ENCODE measurements at places on chromosomes 3 and 15.
A peak's percentile ranks its signal among the peaks of the same experiment; 100 is the strongest.

DNA sequence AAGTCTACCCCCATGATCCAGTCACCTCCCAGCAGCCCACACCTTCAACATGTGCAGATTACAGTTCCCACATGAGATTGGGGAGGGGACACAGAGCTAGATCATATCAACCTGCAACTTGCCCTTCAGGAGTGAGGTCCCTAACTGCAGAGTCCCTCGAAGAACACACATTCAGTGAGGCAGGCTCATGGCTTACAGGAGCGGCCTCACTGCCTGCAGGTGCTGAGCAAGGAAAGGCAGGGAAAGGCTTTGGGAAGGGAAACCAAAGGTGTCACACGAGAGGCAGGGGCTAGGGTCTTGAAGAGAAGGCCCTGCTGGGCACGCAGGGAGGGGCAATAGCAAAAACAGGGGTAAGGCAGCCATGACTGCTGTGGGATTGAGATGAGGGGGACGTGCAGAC is 182.4 kb upstream of the CHRNA7 start:
- no peak for DNase-seq

- no peak for DNase-seq
Observed at GRCh38 chr3:18222686-18223085, 202.5 kb downstream of the SATB1 start.

DNA sequence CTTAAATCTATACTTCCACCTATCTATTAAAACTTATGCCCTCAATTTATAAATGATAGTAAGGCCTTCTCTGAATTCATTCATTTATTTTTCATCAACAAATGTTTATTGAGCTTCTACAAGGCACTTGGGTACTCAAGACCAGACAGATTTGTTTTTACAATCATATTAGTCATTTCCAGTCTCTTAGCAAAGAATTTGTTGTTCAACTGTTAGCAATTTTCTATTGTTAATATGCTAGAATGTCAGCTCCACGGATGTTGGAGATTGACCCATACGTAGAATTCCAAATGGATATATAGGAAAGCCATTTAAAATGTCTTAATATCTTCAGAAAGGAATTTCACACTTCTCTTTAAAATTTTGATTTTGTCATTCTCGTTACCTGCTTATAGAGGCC is 36.7 kb downstream of the ZBTB38 start:
- no peak for DNase-seq

DNA sequence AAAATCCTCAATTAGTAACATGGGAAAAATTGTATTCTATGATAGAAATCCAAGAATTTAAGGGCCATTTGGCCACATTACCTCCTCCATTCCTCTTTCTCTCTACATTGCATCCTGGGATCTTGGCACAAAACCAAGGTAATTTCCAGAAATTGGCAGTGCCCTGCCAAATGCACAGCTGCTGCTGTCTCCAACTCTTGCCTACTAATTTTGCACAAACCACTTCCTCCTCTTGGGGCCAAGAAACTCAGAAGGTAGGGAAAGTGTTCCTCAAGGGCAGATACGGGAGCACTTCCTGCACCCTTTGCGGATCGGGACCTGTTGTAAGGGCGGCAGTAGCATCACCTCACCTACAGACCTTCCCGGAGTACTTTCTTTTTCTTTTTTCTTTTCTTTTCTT is 57.8 kb downstream of the MAP3K13 start:
- DNase-seq: peak; percentile 29

- no peak for DNase-seq
Observed at GRCh38 chr3:32460031-32460749, 42.5 kb downstream of the CMTM6 start.

DNA sequence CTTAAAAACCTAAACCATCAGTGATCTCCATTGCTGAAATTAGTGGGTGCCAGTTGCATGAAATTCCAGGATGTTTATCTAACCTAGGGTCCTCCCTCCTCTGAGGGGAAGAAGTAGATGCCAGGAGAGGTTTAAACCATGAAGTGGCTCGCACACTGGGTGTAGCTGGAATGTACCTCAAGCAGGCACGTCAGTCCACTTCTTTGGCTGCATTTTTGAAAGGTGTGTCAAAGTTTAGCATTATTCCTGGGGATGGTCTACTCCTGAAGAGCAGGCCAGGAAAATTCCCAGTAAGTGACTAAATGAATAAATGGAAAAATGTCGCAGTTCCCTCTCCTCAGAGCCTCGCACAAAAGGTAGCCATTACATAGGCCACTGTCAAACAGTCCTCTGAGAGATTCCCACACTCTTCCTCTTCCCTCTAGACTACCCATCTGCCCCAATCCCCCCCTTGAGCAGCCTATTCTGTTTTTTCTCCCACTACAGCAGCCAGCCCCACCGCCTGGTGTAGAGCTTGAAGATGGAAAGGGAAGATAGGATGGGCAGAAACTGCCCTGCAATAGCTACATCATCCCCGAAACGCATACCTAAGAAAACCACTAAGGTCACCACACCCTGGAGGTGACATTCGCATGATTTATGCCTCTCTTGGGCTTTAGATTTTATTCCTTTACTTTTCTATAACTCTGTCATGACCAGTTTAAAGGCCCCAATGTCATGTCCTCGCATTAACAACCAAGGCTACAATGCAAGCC is 655 bp upstream of the TMOD3 start:
- DNase-seq: no peak

GRCh38 chr3:49759226-49759625 is 27.1 kb downstream of the IP6K1 start:
- DNase-seq: no peak

Data from left hindlimb (tissue), 1 donor.